ENCODE measurements at places on chromosomes 1 and 21. TPM values are rescaled to one million over a fixed set of nuclear protein-coding genes. Genes with fewer than 3 reads are reported as not detected.

DNA sequence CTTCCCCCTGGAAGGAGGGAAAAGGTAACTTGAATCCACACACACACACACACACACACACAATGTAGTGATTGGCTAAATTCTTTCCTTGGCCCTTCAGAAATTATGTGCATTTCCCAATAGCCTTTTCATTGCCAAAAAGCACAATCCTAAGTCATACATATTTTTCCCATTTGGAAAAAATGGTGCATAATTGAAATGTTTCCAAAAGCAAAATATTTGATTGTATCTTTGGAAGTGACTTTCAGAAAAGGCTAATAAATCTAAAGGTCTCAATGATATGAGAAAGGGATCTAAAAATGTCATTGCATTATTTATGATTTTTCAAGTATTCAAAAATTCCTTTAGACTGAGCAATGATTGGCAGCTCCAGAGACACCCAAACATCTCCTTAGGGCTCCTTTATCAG, 43.5 kb upstream of the NEK7 start:
- H3K36me3 ChIP-seq = no peaks in the 10 kb centered on the region
- H3K27me3 ChIP-seq = no peaks in the 10 kb centered on the region
- H3K4me1 ChIP-seq = peaks cover 46% of the 10 kb centered on the region
- peak; percentile 66 for DNase-seq

GRCh38 chr1:19612530-19612929, 31.6 kb upstream of the NBL1 start:
- no peak overlapping the region for H3K4me3 ChIP-seq
- no peak for DNase-seq
- no peaks in the 10 kb centered on the region for H3K36me3 ChIP-seq
- no peak overlapping the region for H3K27ac ChIP-seq
- H3K27me3 ChIP-seq = no peaks in the 10 kb centered on the region

- no peaks in the 10 kb centered on the region for H3K36me3 ChIP-seq
- H3K27ac ChIP-seq = no peak overlapping the region
- no peak overlapping the region for H3K4me3 ChIP-seq
These were observed 7.0 kb downstream of the EPB41 start for GRCh38 chr1:28921286-28921869.

- no peak overlapping the region for H3K27ac ChIP-seq
- no peak overlapping the region for H3K4me3 ChIP-seq
- DNase-seq = no peak
These were observed 9.1 kb downstream of the NFIA start for GRCh38 chr1:61091455-61091854.

GRCh38 chr1:24847995-24848881, 81.8 kb downstream of the RUNX3 start:
- no peaks in the 10 kb centered on the region for H3K27me3 ChIP-seq
- peak overlapping the region; percentile 50 for H3K4me3 ChIP-seq
- peak overlapping the region; percentile 51 for H3K27ac ChIP-seq
- H3K36me3 ChIP-seq = peaks cover 46% of the 10 kb centered on the region

The CFAP107 gene
- total RNA-seq = not detected

The SHISA4 gene
- 42.4 TPM for total RNA-seq

Measured in GM23248 (cell line).